Mammary epithelial cell (primary cell): ENCODE measurements at places on chromosomes 6 and 20.
A peak's percentile ranks its signal among the peaks of the same experiment; 100 is the strongest.

DNA sequence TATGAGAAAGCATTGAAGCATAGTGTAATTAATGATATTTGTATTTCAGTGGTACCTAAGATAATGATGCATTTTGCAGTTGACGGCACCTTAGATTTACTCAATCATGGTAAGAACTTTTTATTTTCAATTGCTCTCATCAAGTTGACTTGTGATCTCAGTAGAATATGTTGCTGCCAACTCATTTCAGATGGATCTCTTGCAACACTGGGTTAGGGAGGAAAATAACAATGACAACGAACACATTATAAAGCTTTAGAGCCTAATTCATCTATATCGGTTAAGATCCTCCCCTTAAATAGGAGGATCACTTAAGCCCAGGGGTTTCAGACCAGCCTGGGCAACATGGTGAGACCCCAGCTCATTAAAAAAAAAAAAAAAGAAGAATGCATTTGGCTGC, 18.0 kb upstream of the TBC1D22B start:
- DNase-seq: no peak

DNA sequence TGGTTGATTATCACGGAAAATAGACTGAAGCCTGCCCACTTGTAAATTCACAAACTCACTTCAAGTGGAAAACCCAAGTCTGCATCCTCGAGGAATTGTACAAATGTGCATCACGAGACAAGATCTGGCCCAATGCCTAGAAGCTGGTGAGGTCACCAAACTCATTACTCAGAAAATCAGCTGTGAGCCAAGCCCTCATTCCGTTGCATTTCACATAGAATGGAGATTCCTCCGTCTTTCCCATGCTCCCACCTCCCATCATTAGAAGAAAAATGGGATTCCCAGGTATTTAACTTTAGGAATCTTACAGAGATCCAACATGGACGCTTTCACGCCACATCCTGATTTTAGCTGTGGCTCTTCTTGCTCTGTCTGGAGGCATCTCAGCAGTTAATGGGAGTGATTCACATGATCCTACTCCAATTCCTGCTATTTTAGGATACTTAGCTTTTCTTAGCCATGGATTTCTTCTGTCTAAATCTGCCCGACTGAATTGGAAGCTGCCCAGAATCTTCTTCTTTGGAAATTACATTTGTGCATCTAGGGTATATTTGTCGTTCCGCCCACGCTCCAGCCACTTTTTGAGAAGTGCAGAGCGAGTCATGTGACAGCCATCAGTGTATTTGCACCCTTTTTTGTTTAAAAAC, 68.7 kb upstream of the STMND1 start:
- peak; percentile 89 for DNase-seq

DNA sequence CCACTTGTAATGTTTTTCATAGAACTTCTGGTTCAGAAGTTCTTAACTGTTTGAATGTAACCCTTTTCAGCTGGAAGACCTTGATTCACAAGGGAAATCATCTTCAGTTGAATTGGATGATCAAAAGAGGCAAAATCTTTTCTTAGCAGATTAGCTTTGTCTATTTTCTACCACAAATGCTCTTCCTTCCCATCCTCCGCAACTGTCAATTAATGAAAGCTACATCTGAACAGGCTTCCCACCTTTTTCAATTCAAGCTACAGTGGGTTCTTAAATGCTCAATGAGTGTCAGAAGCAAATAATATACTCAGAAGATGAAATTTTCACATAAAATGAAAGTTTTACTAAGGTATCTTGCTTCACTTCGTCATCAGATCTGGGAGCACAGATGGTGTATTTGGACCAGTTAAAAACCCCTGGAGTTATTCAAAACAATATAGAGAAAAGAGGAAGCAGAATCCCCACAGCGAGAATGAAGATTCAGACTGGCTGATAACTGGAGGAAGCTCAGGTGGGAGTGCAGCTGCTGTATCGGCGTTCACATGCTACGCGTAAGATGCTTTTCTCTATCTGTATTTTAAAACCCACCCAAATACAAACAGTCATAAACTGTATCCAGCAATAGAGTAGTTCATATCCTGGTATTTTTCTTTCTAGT, 19.4 kb downstream of the QRSL1 start:
- no peak for DNase-seq

GRCh38 chr6:118899948-118900347, 6.0 kb downstream of the ASF1A start:
- DNase-seq: no peak

- DNase-seq: no peak
These were observed 48.7 kb upstream of the SAMD5 start for GRCh38 chr6:147459780-147460179.
